Substantia nigra (tissue), 51 donors: ENCODE measurements at places on chromosomes 3 and 15.

- no peak for DNase-seq
These were observed 794.8 kb downstream of the MCTP2 start for GRCh38 chr15:95025924-95026728.

- no peak for DNase-seq
These were observed 4.4 kb upstream of the VHL start for GRCh38 chr3:10137178-10137577.

DNA sequence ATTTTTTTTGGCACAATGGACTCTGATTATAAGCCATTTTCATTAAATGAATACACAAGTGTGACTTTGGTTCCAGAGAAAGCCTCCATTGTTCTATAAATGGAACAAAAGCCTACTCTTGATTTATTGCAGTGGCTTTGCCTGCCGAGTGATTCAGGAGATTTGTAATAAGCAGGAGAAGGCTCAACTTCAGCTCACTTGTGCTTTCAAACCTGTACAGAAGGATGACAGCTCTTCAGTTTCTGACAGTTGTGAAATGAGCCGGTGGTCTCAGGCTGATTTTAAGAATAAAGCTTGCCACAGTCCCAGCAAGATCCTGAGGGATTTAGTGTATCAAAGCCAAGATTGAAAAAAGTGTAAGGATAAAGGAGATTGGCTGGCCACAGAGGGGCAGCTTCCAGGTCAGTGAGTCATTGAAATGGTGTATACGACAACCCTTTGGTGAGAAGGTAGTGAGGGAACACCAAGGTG lies 438.8 kb upstream of the TGFBR2 start:
- no peak for DNase-seq

DNA sequence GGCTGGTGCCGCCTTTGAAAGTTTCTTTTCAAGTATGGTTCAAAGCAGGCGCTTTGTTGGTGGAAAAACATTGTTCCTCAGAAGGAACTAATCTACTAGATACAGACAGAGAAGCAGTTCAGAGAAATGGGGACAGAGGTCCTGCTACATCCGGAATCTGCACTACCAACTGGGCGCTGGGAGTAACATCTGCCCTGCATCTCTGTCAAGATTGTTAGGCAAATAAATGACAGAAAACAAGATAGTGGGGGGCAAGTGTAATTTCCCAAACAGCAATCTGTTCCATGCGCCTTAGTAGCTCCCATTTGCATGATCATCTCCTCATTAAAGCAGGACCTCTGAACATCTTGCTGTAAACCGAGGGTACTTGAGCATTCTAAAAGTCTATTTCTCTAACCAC lies 17.4 kb downstream of the TLE3 start:
- no peak for DNase-seq

DNA sequence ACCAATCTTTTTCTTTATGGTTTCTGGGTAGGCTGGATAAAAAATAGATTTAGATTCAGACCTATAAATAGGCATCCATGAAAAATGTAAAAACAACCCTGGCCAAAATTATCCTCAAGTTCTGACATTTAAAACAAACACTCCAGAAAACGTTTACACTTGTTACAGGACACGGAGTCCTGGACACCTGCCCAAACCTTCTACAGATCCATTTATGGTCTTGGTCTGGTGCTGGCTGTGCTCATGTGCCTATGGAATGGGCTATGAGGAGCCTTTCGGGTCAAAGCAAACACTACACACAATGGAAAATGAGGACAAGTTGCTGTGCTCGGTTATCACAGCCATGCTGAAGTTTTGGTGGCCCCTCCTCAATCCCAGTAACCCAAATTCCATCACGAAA lies 108.1 kb downstream of the PDZRN3 start:
- no peak for DNase-seq

DNA sequence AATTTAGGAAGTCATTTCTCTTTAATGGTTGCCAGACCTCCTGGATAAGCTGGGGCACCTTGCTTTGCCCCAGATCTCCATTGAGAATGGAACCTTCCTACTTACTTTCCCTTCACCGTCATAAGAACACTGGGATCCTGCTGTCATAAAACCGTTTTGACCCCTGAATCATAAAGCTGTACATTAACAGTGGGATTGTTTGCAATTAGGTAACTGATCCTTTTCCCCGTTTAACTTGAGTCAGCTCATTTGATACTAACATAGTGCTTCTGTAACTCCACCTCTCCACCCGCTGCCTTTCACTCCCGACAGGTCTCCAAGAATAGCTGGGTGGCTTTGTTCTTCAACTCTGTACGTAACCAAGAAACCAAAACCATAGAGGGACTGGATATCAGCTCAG lies 308.2 kb upstream of the WNT5A start:
- no peak for DNase-seq

GRCh38 chr3:173003956-173004355 lies 137.1 kb downstream of the SPATA16 start:
- no peak for DNase-seq

DNA sequence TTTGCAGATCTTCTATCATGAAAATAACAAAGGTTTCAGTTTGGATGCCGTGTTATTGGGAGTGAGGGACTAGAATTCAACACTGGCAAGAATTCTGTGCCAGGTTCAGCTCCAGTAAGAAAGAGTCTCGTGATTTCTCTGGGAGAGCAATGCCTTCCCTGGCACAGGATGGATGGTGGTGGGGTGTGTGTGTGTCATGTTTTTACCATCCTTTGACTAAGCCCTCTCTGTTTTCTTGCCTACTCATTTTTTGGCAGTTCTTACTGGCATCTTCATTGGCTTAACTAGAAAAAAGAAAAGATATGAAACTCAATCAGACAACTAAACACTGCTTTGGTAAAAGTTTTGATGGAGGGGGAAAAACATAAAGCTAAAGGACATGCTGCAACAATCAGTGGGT lies 86.6 kb downstream of the FMN1 start:
- no peak for DNase-seq

- no peak for DNase-seq
These were observed 983.7 kb downstream of the MCTP2 start for GRCh38 chr15:95215017-95215416.

- no peak for DNase-seq
These were observed 39.4 kb downstream of the PPARG start for GRCh38 chr3:12328132-12328836.

DNA sequence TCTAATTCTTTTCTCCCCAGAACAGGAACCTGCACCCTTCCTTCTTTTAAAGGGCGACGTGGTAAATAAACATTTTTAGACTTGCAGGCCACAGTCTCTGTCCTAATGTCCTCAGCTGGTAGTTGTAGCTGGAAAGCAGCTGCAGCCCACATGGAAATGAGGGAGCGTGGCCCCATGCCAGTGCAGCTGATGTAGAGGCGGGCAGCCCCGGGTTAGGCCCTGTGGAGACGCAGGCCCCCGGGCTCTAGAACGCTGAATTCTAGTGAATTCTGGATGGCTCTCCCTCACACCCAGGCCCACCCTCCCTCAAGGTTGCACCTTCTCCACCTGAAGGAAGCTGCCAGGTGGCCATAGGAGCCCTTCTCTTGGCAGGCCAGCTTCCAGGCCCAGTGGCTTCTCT lies 52.3 kb downstream of the PGPEP1L start:
- peak; percentile 82 for DNase-seq

DNA sequence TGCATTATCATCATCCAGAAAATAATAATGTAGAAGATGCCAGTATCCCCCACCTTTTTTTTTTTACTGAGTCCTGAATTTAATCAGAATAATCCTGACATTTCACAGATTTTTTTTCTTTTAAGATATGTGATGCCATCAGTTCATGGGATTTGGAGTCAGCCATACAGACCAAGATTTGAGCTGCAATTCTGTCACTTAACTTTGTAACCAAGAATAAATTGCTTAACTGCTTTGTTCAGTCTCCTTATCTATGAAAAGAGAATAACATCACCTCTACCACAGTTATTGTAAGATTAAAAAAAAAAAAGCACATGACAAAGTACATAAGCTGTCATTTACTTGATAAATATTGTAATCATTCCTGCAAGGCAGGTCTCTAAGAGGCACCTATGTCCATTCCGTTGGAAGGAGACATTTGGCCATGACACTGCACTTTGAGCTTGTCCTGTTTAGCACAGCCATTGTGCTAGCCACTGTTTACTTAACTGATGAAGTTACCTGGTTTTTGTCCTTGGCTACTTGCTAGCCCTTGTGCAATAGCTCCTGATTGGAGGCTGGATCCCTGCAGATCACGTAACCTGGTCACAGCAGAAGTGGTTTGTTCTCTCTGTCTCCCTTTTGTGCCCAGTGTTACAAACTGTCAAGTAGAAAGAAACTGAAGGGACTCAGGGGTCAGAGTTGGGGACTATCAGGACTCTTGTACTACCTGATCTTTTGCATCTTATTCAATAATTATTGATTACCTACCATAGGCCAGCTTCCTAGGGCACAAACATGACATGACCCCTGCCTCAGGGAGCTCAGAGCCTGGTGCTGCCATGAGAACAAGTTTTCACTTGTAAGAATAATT lies 306.0 kb downstream of the WDR72 start:
- no peak for DNase-seq

GRCh38 chr15:69224383-69224782 lies 63.9 kb downstream of the GLCE start:
- no peak for DNase-seq

DNA sequence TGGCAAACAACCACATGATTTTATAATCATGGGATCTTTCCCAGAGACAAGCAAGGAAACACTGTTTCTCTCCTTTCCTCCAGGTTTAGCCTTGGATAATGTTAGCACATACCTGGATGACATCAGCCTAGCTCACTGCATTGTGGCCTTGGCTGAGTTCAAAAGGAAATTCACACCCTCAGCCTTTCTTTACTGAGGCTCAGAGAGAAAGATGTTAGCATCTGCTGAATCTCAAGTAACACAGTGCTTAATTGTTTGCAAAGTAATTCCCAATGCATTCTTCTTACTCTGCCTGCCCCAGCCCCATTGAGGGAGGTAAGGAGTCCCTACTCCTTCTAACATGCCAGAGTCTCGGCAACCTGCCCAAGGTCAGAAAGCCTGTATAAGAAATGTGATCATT lies 432.2 kb upstream of the LMCD1 start:
- DNase-seq: no peak

- no peak for DNase-seq
These were observed 207.6 kb upstream of the MDFIC2 start for GRCh38 chr3:70519913-70520659.

DNA sequence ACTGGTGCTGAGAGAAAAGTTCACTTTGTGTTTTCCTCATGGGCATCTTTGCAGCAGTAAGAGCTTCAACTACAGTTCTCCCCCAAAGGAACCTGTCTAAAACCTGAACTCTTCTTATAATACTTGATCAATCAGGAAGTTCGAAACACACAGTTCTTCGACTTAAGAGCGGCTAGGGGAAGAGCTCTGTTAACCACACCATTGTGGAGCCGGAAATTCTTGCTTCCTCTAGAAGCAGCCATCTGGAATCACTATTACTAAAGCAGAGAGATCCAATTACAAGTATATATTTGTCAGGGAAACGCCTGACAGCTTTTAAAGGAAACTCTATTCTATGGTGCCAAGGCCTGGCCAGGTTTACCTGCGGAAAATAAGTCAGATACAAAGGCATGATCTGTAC lies 337.3 kb upstream of the CBLB start:
- DNase-seq: no peak

GRCh38 chr15:80611543-80612080 lies 83.5 kb upstream of the ABHD17C start:
- no peak for DNase-seq

DNA sequence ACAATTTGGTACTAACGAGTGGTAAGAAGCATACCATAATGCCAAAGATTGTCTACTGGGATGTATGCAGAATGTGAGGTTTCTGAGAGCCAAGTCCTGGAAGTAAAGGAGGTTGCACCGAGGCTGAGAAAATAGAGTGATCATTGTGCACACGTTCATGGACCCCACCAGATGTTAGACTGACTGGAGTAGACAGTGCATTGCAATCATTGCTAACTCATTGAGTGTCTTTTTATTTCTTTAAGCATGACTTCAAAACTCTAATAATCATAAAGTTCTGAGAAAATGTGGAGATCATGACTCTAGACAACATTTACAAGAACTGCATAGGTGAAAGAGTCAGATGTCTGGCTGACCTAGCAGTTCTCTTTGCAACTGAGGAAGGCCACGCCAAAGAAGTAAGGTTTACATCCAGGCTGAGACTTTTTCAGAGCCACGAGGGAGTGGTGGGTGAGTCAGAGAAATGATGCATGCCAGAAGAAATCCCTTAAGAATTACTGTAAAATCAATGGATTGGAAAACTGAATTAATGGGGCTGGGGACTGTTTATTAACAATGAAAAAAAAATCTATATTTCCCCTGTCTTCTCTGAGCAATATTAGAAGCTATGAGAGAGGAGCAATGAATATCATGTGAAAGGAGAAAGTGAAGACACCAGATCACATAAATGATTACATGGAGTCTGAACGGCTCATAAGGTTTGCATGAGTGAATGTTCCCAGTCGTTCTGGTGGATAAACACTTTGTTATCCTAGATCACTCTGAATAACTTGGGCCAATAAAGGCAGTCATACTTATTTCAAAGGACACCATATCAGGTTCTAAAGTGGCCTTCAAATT lies 76.0 kb upstream of the SLC25A26 start:
- no peak for DNase-seq

- DNase-seq: no peak
These were observed 56.3 kb upstream of the ICE2 start for GRCh38 chr15:60535265-60535664.

GRCh38 chr15:60396958-60397771 lies 621 bp downstream of the ANXA2 start:
- no peak for DNase-seq

- no peak for DNase-seq
These were observed 149.2 kb upstream of the CTNNB1 start for GRCh38 chr3:41050144-41050543.

GRCh38 chr3:73179601-73180000 lies 118.1 kb downstream of the EBLN2 start:
- DNase-seq: no peak

- DNase-seq: no peak
These were observed 401.9 kb upstream of the CNTN4 start for GRCh38 chr3:1696669-1697275.

DNA sequence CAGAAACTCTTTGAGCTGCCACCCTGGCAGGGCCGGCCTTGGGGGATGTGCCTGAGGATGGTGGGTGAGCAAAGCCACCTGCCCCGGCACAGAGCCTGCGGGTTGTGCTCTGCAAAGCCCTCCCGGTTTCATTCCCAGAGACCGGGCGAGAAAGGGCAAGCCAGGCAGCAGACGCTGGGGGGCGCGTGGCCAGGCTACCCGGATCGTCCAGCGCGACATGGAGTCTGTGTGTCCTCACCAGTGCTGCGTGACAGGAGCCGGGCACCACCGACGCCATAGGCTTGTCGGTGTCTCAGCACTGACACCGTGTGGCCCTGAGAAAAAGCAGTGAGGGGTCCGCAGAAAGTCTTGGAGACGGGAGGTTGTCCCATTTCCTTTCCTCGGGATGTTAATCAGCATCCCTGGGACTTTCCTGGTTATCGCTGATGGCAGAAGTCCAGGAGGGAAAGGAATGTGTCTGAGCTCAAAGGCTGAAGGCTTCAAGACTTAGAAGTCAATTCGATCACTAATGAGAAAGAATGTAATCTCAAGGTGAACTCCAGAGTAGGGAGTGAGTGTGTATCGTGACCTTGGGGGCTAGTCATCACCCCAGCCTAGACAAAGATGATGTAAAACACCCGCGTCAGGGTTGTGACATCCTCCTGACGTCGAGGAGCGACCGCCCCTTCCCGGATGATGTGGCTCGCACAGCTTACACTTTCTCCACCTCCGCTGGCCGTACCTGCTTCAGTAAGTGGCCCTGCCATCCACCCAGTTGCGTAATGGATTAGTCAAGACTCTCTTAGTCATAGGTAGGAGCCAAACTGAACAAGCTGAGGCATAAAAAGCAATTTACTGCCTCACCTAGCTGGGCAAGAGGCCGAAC lies 36.3 kb upstream of the PLA2G4E start:
- DNase-seq: peak; percentile 53

- no peak for DNase-seq
These were observed 174.2 kb downstream of the FOXP1 start for GRCh38 chr3:71409352-71409751.

- DNase-seq: no peak
These were observed 47.4 kb downstream of the CPN2 start for GRCh38 chr3:194303749-194304148.
